ENCODE measurements at places on chromosomes 16 and 17. TPM values are rescaled to one million over a fixed set of nuclear protein-coding genes. Genes with fewer than 3 reads are reported as not detected.

GRCh38 chr17:30965686-30966085 is 5.2 kb upstream of the RNF135 start:
- DNase-seq, result no peak

GRCh38 chr16:85888405-85889331 is 10.3 kb upstream of the IRF8 start:
- DNase-seq, result peak; percentile 55

GRCh38 chr17:35738519-35739133 is 7.2 kb downstream of the RASL10B start:
- no peak for DNase-seq

- no peak for DNase-seq
These were observed 65.2 kb upstream of the ZNF469 start for GRCh38 chr16:88317613-88317965.

The CMIP gene
- total RNA-seq, result 28.1 TPM

DNA sequence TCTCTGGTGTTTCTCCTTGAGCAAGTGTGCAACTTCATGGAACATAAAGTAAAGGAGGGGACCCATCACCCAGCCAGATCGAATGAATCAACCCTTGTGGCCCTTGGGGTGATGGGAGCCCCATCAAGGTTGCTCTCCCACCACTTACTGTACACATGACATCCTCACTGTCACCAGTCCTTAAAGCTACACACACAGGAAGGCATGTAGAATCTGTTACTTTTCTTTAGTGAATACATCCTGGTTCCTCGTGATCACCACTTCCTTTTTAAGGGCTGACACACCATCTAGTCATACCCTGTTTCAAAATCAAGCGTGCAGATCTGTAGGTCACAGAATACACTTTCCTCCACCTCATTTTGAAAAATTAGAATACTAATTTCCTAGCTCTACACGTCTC is 22.6 kb upstream of the MPHOSPH6 start:
- peak; percentile 7 for DNase-seq

GRCh38 chr17:3739422-3740124 is 15.9 kb downstream of the HASPIN start:
- DNase-seq, result no peak

The WNK4 gene
- 0.25 TPM for total RNA-seq

DNA sequence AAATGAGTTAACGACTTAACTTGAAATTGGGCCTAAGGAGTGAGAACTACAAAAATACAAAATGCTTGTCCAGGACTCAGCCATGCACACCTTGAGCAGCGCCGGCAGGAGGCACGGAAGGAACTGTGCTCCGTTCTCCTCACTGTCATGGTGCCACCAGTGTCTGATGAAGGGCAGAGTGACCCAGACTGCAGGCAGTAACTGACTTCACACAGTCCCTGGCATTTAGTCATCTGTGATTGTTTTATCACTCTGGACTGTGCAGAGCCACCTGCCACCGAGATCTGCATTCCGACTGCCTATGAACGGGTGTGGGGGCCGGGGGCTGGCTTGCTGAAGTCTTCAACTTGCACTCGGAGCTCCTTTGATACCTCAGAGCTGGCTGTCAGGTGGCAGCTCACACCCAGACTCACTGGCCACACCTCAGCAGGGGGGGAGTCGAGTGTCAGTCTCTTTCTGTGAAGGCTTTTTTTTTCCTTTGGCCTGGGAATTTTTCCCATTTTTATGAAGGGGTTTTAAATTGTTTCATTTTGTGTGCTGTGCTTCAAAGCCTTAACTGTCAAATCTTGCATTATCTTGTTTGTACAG is 20.2 kb upstream of the ENDOV start:
- DNase-seq, result no peak

GRCh38 chr16:183005-183404 is 2.7 kb downstream of the HBQ1 start:
- no peak for DNase-seq

The CAPNS2 gene
- not detected for total RNA-seq

- DNase-seq, result no peak
These were observed 15.6 kb upstream of the NKD1 start for GRCh38 chr16:50532576-50532975.

GRCh38 chr17:81990836-81991683 is 13.6 kb downstream of the ASPSCR1 start:
- DNase-seq, result no peak

DNA sequence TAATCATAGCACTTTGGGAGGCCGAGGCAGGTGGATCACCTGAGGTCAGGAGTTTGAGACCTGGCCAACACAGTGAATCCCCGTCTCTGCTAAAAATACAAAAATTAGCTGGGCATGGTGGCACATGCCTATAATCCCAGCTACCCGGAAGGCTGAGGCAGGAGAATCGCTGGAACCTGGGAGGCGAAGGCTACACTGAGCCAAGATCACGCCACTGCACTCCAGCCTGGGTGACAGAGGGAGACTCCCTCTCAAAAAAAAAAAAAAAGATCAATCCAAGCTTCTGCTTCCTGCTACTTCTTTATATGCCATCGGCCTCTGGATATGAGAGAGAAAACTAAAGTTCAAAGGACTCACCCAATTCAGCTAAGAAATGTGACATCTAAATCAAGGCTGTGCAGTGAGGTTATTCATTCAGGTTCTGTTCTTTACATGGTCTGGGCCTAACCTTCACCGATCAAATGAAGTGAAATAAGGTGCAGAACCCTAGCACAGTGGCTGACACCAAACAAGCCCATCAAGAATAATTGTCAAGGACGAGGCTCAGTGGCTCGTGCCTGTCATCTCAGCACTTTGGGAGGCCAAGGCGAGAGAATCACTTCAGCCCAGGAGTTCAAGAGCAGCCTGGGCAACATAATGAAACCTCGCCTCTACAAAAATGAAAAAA is 25.6 kb downstream of the ZP2 start:
- DNase-seq, result no peak

- no peak for DNase-seq
These were observed 92.4 kb downstream of the DNAH9 start for GRCh38 chr17:11690681-11691080.

The CX3CL1 gene
- total RNA-seq, result 0.14 TPM

GRCh38 chr16:73432850-73433730 is 385.2 kb upstream of the ZFHX3 start:
- no peak for DNase-seq

GRCh38 chr17:74118504-74118903 is 85.0 kb upstream of the RPL38 start:
- DNase-seq, result no peak

DNA sequence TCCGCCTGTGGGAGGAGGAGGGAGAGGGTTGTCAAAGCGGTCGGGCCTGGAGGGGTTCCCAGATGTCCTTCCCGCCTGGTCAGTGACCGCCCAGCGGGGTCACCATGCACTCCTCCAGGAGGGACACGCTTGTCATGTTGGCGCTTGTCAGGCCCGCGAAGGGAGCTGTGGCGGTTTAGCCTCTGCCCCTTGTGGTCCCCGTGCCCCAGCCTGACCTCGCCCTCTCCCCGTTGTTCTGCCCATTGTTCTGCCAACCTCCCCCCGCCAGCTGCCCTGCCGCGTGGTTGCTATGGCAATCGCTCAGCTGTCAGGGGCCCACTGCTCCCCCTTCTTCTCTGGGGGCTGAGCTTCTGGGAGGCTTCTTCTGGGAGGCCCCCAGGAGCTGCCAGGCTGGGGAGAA is 146.4 kb upstream of the CIBAR2 start:
- DNase-seq, result no peak

DNA sequence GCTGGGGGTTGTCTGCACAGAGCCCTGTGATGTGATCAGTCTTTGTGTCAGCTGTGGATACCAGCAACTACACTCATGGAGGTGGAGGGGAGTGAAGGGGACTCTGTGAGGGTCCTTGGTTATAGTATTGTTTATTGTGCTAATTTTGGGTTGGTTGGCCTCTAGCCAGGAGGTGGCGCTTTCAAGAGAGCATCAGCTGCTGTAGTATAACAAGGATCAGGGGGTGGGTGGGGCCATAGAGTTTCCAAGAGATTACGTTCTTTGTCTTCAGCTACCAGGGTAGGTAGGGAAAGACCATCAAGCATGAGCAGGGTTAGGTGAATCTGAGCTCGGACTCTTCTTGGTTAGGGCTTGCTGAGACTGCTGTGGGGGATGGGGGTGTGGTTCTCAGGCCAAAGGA is 97.1 kb upstream of the HS3ST3A1 start:
- DNase-seq, result no peak

- DNase-seq, result peak; percentile 32
These were observed at the start of gene NOD2 for GRCh38 chr16:50692999-50693781. NOD2 (plus strand) TSS chr16:50693606; CDS start chr16:50699496, 5,890 bp downstream.

The CCL7 gene
- total RNA-seq, result not detected

- DNase-seq, result no peak
These were observed 139.7 kb upstream of the CIBAR2 start for GRCh38 chr16:85252014-85252413.

DNA sequence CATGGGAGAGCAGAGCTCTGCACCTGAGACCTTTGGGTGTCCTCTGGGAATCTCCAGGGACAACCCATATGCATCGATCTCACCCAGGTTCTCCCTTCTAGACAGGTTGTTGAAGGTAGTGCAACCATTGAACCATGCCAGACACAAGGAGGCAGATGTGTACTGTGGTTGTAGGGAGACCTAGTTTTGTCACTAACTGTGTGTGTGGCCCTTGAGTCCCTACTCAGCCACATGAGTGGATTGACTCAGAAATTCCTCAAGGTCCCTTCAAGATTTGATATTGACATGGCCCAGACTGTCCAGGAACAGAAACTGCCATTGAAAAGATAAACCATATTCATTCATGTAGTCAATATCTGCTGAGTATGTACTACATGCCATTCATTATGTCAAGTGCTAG is 396.4 kb upstream of the CCL2 start:
- no peak for DNase-seq

DNA sequence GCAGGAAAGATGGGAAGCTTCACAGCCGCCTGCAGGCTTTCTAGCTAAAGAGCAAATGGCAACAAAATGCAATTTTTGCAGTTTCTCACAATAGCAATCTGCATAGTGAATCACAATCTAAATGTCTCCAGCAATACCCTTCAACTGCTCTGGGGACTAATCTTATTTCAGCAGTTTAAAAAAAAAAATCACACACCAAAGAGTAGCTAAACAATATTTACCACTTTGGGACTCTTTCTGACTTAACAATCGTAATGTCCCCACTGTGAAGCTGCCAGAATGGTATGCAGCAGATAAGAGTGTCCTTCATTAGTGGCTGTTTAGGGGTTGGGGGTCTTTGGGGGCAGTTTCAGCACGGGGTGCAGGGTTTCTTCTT is 9.8 kb downstream of the CPPED1 start:
- DNase-seq, result no peak

The C17orf107 gene
- total RNA-seq, result 2.2 TPM

The VEZF1 gene
- total RNA-seq, result 23.0 TPM

The SLC47A1 gene
- total RNA-seq, result not detected

DNA sequence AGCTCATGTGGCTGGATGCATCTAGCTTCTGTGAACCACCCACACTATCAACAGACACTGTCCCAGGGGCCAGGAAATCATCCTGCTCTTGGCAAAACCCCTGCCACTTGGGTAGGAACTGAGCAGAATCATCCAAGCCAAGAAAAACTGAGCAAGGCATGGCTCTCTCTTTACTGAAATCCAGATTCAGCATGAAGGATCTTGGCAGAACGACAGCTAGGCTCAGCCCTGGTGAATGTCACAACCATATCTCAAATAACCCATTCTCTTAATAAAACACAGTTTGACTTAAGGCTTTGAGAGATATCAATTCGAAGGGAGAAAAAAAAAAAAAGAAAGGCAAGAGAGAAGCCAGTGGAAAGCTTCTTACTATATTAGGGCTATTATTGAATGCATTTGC is 72.2 kb downstream of the MAF start:
- DNase-seq, result no peak

The CCDC154 gene
- total RNA-seq, result 1.3 TPM

- no peak for DNase-seq
These were observed 604.3 kb upstream of the RBFOX1 start for GRCh38 chr16:6728381-6728780.

DNA sequence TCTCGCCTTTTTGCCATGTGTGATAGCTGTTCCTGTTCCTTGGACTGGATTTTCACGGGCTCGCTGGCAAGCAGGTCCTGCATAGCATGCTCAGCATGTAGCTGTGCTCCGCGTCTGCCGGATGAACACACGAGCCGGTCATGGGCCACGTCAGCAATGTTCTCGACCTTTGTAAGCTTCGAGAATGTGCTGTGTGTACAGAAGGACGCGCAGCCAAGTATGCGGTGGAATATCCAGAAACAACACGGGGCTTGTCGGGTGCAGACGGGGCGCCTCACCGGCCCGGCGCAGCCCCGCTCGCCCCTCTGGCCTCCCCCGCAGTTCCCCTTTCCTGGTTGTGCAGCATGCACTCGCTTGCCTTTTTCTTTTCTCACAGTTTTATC is 42.2 kb downstream of the RPTOR start:
- no peak for DNase-seq

Measured in activated naive CD8-positive, alpha-beta T cell treated with anti-CD3 and anti-CD28 coated beads for 36 hours (primary cell).